GM12878 (cell line): ENCODE measurements at places on chromosomes 13 and 19.

GRCh38 chr13:46131705-46132104 is 26.9 kb upstream of the CPB2 start:
- no peak for DNase-seq

GRCh38 chr19:45884682-45885555 is 1.0 kb downstream of the IRF2BP1 start:
- DNase-seq: no peak

DNA sequence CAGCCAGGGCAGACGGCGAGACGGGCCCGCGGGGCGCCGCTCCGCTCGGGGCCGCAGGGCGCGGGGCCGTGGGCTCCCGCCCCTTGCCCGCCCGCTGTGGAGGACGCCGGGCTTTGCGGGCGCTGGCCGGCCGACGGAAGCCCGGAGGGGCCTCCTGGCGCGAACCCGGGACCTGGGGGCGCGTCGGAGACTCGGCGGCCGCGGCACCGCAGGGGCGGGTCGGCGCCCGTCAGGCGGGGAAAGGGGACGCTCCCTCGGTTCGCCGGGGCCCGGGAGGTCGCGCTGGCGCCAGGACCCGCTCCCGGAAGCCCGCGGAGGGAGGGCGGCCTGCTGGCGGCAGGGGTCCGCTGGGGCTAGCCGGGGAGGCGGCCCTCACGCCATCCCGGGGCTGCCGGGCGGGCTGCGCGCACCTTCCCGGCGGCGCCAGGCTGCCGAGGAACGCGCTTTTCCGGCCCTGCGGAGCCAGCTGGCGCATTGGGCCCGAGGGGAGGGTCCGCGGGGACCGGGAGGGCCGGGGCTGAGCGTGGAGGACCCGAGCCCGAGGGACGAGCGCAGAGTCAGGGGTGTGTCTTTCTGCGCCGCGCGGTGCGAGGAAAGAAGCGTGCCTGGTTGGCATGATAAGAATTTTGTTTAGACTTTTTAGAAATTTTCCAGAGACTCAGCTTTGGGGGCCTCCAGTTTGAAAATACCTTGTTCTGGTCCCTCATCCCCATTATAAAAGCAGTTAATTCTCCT is 511 bp downstream of the GARRE1 start:
- no peak for DNase-seq

DNA sequence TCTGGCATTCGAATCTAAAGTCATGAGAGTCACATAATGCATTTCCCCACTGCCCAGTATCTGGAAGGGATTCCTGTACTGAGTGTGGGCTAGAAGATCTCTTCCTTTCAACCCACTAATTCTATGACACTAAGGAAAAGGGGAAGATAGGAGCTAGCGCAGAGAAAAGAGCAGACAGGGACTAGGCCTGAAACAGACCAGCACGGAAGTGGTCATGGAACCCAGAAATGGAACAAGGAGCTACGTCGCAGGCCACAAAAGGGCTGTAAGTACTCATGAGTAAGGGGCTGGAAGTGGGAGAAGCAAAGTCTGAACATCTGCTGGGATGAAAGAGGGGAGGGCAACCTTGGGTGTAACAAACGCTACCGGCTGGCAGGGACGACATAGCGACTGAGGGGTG is 8.6 kb downstream of the ABCC4 start:
- no peak for DNase-seq

DNA sequence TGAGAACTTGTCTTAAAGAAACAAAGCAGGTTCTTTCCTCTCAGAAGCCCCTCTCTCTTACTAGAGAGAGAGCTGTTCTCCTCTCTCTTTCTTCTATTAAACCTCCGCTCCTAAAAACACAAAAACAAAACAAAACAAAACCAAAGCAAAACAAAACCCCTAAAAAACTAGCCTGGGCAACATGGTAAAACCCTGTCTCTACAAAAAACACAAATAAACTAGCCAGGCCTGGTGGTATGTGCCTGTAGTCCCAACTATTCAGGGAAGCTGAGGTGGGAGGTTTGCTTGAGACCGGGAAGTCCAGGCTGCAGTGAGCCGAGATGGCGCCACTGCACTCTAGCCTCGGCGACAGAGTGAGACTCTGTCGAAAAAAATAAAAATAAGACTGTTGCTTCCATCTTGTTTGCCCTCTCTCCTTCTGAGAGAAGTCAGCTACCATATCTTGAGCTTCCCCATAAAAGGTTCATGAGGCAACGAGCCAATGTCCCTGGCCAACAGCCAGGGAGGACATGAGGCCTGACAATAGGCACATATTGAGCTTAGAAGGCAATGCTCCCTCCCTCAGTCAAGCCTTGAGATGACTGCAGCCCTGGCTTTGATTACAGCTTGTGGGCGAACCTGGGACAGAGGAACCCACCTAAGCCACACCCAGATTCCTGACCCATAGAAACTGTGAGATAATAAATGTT is 17.5 kb upstream of the FLT3 start:
- no peak for DNase-seq

- DNase-seq: no peak
These were observed 294.3 kb upstream of the MAB21L1 start for GRCh38 chr13:35770756-35771297.

GRCh38 chr19:35657904-35658700 is 8.2 kb upstream of the UPK1A start:
- DNase-seq: no peak

GRCh38 chr13:41162151-41162550 is 29.5 kb upstream of the KBTBD6 start:
- no peak for DNase-seq

GRCh38 chr13:110177790-110178189 is 129.2 kb downstream of the COL4A1 start:
- no peak for DNase-seq

- no peak for DNase-seq
These were observed 16.3 kb downstream of the POP4 start for GRCh38 chr19:29622166-29623070.

GRCh38 chr19:50025794-50026549 is at the start of gene ZNF473:
ZNF473 (plus strand) TSS chr19:50026005; CDS start chr19:50031083, 5,078 bp downstream.
- no peak for DNase-seq

DNA sequence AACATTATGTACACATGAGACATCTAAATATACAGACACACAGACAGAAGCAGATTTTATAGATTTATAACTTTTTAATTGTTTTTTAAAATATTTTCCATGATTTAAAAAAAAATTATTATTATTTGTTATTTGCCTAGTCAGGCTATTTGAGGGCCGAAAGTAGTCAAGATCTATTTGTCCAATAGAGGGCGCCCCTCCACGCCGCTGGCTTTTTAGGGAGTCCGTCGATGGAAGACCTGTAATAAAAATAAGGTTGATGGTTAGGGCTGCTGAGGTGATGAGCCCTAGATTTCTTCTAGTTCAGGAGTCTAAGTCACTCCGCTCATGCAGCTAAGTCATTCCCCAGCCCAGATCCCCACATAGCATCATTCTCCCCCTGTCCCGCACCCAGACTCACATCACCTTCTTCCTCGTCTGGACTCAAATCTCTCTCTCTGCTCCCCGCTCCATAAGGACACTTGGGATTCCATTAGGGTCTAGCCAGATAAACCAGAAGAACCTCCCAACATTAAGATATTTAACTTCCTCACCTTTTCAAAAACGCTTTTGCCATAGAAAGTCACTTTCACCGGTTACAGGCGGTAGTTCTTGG is 33.9 kb upstream of the CEACAM21 start:
- no peak for DNase-seq
